ENCODE measurements at places on chromosomes 13 and 19. TPM values are rescaled to one million over a fixed set of nuclear protein-coding genes. Genes with fewer than 3 reads are reported as not detected.

GRCh38 chr13:102678339-102679107 lies 16.3 kb downstream of the METTL21C start:
- no peak for DNase-seq

Gene CCL25
- not detected for total RNA-seq

DNA sequence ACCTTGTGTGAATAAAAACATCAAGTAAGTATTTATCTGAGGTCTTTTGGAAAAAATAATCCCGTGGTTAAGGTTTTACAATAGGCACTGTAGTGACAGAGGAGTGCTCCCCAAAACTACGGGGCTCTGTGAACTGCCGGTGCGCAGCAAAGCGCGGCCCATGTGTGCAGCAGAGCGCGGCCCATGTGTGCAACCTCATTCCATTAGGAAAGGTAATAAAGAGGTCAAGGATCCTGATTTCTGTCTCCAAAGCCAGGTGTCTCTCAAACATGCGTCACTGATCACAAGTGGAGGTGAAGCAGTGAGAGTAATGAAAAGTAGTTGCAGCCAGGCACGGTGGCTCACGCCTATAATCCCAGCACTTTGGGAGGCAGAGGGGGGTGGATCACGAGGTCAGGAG lies 58.7 kb downstream of the MRPL57 start:
- no peak for DNase-seq

DNA sequence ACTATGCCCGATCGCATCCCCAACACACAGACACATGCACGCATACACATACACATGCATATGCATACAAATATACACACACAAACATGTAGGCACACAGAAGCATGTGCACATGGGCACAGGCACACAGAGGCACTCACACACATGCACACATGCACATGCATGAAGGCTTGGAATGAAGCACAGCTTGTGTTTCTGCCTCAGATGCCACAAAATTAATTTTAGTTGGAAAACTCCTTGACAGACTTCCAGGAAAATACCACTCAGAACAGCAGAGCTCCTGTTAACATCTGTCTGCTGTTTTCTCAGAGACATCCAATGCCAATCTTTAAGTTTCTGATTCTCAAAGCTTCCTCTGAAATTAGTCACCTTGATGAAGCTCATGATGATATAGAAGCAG lies 532.7 kb downstream of the RFC3 start:
- no peak for DNase-seq

- DNase-seq = no peak
Observed at GRCh38 chr19:9885077-9885552, 50.0 kb downstream of the PIN1 start.

DNA sequence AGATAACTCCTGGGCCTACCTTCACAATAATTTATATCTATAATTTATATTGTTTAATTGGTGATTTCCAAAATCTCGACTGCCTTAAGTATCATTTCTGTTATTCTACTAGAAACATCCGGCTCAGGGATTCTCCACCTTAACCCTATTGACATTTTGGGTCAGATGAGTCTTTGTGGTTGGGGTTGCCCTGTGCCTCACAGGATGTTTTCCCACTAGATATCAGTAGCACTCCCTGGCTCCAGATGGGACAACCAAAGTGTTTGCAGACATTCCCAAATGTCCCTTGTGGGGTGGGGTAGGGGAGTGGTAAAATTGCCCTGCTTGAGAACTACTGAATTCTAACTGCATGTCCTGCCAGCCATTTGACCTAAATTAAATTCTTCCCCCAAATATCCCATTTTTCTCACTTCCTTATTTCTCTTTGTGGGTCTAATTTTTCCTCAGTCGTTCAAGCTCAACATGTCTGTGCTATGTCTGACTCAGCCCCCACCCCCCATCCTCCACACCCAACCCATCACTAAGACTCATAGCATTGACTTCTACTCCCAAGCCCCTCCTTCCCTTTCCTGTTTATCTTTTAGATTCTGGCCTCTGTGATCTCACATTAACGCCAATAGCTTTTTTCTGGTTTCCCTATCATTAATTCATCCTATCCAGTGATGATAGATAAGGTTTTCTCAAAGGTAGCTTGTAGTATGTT lies 545.1 kb downstream of the EFNB2 start:
- DNase-seq = no peak

- no peak for DNase-seq
Observed at GRCh38 chr19:57802269-57802668, 12.4 kb downstream of the ZNF552 start.

DNA sequence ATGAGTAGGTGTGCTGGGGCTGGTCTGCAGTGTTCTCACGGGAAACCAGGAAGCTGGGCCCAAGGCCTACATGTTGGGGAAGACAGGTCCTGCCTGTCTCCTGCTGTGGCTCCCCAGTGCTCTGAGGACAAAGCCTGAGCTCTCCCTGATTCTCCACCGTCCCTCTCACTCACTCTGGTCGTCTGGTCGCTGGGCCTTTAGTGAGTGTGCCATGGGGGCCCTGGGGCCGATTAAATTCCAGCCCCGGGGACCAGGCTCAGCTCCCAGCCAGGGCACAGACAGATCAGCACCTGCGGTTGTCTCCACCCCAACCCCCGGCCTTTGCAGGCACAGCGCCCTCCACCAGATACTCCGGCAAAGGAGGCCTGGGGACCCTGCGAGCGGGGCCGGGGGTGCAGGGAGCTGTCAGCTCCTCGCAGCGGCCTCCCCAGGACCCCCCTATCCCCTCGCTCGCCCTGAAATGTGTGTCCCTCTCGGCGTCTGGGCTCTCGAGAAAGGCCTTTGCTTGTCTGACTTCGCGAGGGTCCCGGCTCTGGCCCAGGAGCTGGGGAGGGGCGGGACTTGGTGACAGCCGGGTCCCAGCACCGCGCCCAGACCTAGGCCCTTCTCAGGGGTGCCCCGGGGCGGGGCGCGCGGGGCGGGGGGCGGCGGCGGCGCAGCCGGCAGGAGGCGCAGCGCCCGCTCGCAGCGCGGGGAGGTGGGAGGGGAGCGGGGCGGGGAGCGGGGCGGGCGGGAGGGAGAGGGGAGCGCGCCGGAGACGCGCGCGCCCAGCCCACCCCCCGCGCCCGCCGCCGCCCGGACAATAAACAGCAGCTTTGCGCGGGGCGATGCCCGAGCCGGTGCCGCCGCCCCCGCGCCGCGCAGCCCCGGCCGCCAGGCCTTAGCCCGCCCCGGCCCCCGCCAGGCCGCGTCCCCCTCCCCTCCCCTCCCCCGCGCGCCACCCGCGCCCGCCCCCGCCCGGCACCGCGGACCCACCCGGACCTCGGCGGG lies at the start of gene PALM:
PALM (plus strand) TSS at position 782 of the 990 bp plus-strand sequence. CDS start 212 bp downstream, outside the sequence.
- no peak for DNase-seq

Gene HRC
- not detected for total RNA-seq

- DNase-seq = no peak
Observed at GRCh38 chr13:30216111-30216510, 91.2 kb downstream of the KATNAL1 start.

- DNase-seq = no peak
Observed at GRCh38 chr19:4185413-4186086, 3.1 kb downstream of the ANKRD24 start.

Gene TBXA2R
- 0.24 TPM for total RNA-seq

Gene OR7C1
- not detected for total RNA-seq

Gene PSG2
- total RNA-seq = not detected

DNA sequence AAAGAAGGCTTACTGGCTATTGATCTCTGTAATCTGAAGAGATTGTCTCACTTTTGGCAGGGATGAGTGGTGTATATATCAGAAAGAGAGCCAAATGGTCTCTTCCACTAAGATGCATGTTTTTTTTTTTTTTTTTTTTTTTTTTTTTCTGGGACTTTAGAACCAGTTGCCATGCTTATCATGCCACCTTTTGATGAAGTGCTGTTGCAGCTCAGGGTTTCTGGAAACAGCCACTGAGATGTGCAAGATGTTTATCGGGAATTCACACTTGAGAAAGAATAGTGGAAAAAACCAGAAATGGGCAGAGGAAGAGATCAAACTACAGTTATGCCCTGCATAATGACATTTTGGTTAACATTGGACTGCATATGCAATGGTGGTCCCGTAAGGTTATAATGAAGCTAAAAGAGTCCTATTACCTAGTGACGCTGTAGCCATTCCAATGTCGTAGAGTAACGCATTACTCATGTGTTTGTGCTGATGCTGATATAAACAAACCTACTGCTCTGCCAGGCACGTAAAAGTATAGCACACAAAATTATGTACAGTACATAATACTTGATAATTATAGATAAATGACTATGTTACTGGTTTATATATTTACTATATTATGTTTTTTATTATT lies 121.0 kb downstream of the KLF5 start:
- no peak for DNase-seq

DNA sequence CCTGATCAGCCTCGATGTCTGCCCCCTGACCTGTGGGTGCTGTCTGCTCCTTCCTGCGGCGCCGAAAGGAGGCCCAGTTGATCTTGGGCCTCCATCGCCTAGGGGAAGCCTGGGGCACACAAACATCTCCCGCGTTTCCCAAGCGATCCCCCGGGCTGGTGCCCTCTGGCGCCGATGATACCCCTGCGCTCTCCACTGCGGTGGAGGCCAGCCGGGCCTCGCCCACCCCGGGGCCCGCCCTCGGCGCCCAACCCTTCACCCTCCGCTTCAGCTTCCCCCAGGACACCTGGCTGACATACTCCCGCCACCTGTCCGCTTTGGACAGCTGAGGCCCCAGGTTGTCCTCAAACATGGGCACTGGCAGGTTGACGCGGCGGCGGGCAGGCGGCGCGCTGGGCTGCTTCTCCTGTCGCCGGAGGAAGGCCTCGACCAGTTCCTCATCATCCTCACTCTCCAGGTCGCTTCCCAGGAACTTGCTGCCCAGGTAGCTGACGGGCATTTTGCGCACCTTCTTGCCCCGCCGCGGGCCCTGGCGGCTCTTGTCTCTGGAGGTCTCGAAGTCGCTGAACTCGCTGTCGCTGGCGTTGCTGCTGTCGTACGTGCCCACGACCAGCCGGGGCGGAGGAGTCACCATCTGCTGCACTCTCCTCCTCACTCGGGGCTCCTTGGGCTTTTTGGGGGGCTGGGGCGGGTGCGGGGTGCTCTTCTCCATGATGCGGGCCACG lies 1.3 kb downstream of the CCDC8 start:
- DNase-seq = no peak

Gene ELL
- 12.5 TPM for total RNA-seq

DNA sequence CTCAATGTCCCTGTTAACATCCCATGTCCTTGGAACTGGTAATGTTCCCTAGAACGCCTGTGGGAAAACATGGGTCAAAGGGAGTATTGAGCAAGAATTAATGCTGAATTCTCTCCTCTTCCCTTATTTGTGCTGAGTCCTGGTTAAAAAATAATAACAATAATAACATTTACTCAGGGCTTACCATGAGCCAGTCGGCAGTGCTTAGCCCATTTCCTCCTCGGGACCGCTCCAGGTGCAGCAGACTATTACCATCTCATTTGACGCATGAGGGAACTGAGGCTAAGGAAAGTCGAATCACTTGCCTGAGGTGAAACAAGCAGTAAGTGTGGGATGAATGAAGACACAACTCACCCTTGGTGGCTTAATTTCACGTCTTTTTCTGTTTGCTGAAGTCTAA lies 33.6 kb upstream of the SLC15A1 start:
- no peak for DNase-seq

- DNase-seq = no peak
Observed at GRCh38 chr19:6706633-6706958, 13.9 kb downstream of the C3 start.

- no peak for DNase-seq
Observed at GRCh38 chr19:49553451-49554271, 25.9 kb downstream of the RCN3 start.

Gene CSNK1A1L
- not detected for total RNA-seq

DNA sequence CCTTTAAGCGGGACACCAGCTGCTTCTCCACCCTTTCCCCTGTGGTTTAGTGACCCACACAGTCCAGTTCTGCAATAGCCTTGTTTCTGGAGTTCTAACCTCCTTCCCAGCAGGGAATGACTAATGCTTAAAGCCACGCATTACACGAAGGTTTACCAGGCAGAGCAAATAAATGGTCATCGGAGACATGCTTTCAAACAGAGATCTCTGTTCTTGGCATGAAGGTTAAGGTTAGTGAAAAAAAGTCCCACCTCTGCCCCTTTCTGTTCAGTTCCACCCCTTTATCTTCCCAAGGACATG lies 25.3 kb upstream of the MEDAG start:
- DNase-seq = no peak

DNA sequence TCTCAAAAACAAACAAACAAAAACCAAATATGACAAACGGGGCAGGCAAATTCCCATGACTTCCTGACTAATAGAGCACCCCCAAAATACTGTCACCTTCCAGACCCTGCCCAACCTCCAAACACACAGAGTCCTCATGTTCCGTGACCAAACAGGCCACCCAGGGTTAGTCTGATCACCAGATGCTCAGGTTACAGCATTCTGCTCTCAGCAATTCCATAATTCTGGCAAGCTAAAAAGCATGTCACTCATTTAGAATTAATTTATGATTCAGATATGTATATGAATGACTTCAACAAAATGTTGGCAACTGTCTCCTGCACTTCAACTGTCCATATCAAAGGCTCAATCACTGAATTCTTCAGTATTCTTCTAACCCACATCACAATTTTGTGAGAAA lies 52.4 kb downstream of the ZIC5 start:
- DNase-seq = no peak

- DNase-seq = no peak
Observed at GRCh38 chr13:99062593-99062992, 84.7 kb upstream of the DOCK9 start.

Measured in Calu3 (cell line).